ENCODE measurements at places on chromosomes 4 and X. TPM values are rescaled to one million over a fixed set of nuclear protein-coding genes. Genes with fewer than 3 reads are reported as not detected.

MAPK10 gene
- total RNA-seq = 0.65 TPM

ODAPH gene
- total RNA-seq = 3.5 TPM

MSX1 gene
- total RNA-seq = 1.1 TPM

GAGE2A gene
- not detected for total RNA-seq

SPATA4 gene
- not detected for total RNA-seq

CTAG1B gene
- not detected for total RNA-seq

MAGEB10 gene
- total RNA-seq = not detected

SOD3 gene
- 2.4 TPM for total RNA-seq

TMSB15C gene
- total RNA-seq = 7.9 TPM

PGAM4 gene
- total RNA-seq = not detected

CT83 gene
- not detected for total RNA-seq

FAT1 gene
- 188 TPM for total RNA-seq

P2RY8 gene
- total RNA-seq = not detected

HPGD gene
- not detected for total RNA-seq

HEPH gene
- under 0.01 TPM for total RNA-seq

SLC34A2 gene
- total RNA-seq = not detected

STOX2 gene
- 2.5 TPM for total RNA-seq

MPC1L gene
- total RNA-seq = not detected

HPGDS gene
- total RNA-seq = not detected

AREG gene
- total RNA-seq = 18.5 TPM

SPANXN4 gene
- not detected for total RNA-seq

HSFX2 gene
- total RNA-seq = not detected

RBM47 gene
- 2.4 TPM for total RNA-seq

RXFP1 gene
- total RNA-seq = not detected

CXCL10 gene
- not detected for total RNA-seq

PPBP gene
- not detected for total RNA-seq

TBX22 gene
- not detected for total RNA-seq

ZNF674 gene
- total RNA-seq = 6.4 TPM

PABPC4L gene
- 2.0 TPM for total RNA-seq

TCP11X2 gene
- not detected for total RNA-seq

SEPTIN6 gene
- 3.5 TPM for total RNA-seq

FATE1 gene
- not detected for total RNA-seq

ZNF630 gene
- 5.5 TPM for total RNA-seq

CHRNA9 gene
- total RNA-seq = not detected

CXXC4 gene
- 0.39 TPM for total RNA-seq

CXCL13 gene
- total RNA-seq = not detected

ZXDA gene
- total RNA-seq = 12.8 TPM

ETDB gene
- total RNA-seq = not detected

CT45A2 gene
- total RNA-seq = not detected

RAB33A gene
- total RNA-seq = 0.33 TPM

NSUN7 gene
- 0.65 TPM for total RNA-seq

HERC5 gene
- total RNA-seq = 0.33 TPM

SLC6A8 gene
- 4.0 TPM for total RNA-seq

XPNPEP2 gene
- total RNA-seq = 5.1 TPM

VCX gene
- not detected for total RNA-seq

CENPC gene
- total RNA-seq = 35.3 TPM

CTAG1A gene
- total RNA-seq = not detected

NDP gene
- not detected for total RNA-seq

KLHL15 gene
- 12.2 TPM for total RNA-seq

CENPI gene
- total RNA-seq = 6.3 TPM

Measured in placental epithelial cell (primary cell).